ENCODE measurements at places on chromosomes 3 and 15. TPM values are rescaled to one million over a fixed set of nuclear protein-coding genes. Genes with fewer than 3 reads are reported as not detected.

- H3K4me1 ChIP-seq: no peaks in the 10 kb centered on the region
- DNase-seq: no peak
- H3K36me3 ChIP-seq: no peaks in the 10 kb centered on the region
Observed at GRCh38 chr15:63447017-63447676, 57.2 kb upstream of the USP3 start.

- H3K27me3 ChIP-seq: no peaks in the 10 kb centered on the region
- H3K27ac ChIP-seq: no peak overlapping the region
- no peak overlapping the region for H3K4me3 ChIP-seq
- DNase-seq: no peak
- no peaks in the 10 kb centered on the region for H3K4me1 ChIP-seq
- H3K36me3 ChIP-seq: no peaks in the 10 kb centered on the region
Observed at GRCh38 chr15:64224511-64224910, 61.7 kb upstream of the PPIB start.

DNA sequence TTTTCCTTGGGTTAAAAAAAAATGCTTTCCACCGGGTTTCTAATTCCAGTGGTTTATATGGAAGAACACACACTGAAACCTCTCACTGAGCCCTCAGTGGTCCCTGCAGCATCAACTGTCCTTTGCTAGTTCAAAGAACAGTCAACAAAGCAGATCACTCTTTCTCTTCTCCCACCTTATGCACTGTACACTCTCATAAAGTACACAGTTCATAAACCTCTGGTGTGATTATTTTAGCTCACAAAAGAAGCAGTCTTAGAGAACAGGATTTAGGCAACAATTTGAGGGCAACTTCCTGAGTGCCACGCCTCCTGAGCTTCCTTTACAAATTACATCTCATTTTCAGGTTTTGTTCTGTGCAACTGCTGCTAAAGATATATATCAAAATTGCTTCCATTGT, 728.4 kb upstream of the GOLIM4 start:
- H3K27me3 ChIP-seq: no peaks in the 10 kb centered on the region
- no peak overlapping the region for H3K4me3 ChIP-seq
- DNase-seq: no peak
- no peaks in the 10 kb centered on the region for H3K36me3 ChIP-seq
- H3K4me1 ChIP-seq: peaks cover 5% of the 10 kb centered on the region
- H3K27ac ChIP-seq: no peak overlapping the region

DNA sequence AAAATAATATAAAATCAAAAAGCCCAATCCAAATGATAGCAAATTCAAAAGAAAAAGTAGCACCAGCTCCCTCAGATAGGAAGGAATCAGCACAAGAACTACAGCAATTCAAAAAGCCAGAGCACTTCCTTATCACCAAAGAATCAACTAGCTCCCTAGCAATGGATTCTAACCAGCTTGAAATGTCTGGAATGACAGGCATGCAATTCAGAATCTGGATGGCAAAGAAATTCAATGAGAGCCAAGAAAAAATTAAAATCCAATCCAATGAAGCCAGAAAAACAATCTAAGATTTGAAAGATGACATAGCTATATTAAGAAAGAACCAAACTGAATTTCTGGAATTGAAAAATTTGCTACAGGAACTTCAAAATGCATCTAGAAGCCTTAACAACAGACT, 1334.4 kb upstream of the ALCAM start:
- no peaks in the 10 kb centered on the region for H3K27me3 ChIP-seq
- no peak for DNase-seq
- no peak overlapping the region for H3K4me3 ChIP-seq

- H3K4me3 ChIP-seq: no peak overlapping the region
- no peaks in the 10 kb centered on the region for H3K27me3 ChIP-seq
Observed at GRCh38 chr3:2714834-2715233, 395.3 kb downstream of the IL5RA start.

The CHRNB4 gene
- 4.1 TPM for polyA plus RNA-seq

The SLC22A14 gene
- polyA plus RNA-seq: 0.03 TPM

Measured in H1 (cell line).